ENCODE measurements at places on chromosomes 1 and 21.

DNA sequence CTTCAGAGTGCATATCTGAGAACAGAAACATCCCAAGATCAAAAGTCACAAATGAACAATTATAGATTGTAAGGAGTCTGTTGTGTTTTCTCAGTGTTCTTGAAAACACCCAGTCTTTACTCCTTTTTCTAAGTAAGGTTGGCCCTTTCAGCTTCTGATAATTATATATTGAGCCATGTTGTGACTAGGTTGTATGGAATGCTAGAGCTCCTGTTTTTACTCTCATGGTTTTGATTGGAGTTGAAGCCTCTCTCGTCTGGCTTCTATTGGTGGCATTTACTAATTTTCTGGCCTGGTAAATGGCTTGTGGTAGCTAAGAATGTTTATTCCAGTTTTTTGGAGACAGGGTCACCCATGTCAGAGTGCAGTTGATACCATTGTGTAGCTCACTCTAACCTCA is 84.7 kb downstream of the NDUFS5 start:
- DNase-seq: peak; percentile 83

- DNase-seq: peak; percentile 85
Measured at GRCh38 chr21:33971492-33972013, 55.9 kb upstream of the ATP5PO start.

DNA sequence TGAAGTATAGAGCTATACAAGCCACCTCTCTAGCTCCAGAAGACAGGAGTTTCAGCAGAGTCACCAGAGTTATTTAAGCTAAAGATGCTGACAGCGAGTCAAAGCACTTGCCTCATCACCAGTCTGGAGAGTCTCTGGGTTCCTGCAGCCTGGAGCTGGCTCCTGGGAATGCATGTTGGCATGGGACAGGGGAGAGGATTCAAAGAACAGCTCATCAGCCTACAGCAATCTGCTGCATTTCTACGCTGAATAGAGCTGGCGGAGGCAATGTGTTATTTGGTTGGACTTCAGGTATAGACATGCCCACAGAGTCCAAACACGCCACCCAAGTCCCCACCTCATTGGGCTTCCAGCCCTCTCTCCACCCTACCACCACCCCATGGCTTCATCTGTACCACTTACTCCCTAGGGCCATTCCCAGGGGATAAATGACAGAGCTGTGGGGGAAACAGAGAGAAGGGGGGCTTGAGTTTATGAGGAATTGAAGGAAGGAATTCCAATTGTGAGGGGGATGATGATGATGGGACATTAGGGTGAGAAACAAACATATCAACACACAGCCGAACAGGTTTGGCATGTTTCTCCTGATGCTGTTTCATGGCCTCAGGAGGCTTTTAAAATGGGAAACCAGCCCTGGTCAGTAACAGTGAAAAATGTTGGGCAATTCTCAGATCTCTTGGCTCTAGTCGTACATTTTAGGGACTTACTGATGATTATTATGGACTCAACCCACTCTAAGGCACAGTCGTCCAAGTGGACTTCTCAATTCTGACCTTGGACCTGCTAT is 58.4 kb downstream of the PLEKHA6 start:
- no peak for DNase-seq

GRCh38 chr1:247359559-247359958 is 27.9 kb upstream of the ZNF496 start:
- no peak for DNase-seq

GRCh38 chr21:36203603-36203889 is 46.9 kb downstream of the DOP1B start:
- DNase-seq: peak; percentile 83

DNA sequence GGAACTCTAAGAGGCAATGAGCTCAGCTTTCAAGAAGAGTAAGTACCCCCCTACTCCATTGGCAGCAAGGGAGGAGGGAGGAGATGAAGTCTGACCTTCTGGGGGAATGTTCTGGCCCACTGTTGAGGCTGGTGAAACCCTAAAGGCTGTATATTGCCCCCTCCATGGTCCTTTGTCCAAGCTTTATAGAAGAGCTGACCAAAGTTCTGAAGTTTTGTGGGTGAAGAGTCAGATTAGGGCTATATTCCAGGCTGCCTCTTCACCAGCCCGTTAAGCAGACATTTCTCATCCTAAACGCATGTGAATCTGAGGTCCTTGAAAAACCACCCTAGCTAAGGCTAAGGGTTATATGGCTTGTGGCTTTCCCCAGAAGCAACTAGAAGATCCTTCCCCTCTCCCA is 1.4 kb downstream of the C1orf94 start:
- no peak for DNase-seq

DNA sequence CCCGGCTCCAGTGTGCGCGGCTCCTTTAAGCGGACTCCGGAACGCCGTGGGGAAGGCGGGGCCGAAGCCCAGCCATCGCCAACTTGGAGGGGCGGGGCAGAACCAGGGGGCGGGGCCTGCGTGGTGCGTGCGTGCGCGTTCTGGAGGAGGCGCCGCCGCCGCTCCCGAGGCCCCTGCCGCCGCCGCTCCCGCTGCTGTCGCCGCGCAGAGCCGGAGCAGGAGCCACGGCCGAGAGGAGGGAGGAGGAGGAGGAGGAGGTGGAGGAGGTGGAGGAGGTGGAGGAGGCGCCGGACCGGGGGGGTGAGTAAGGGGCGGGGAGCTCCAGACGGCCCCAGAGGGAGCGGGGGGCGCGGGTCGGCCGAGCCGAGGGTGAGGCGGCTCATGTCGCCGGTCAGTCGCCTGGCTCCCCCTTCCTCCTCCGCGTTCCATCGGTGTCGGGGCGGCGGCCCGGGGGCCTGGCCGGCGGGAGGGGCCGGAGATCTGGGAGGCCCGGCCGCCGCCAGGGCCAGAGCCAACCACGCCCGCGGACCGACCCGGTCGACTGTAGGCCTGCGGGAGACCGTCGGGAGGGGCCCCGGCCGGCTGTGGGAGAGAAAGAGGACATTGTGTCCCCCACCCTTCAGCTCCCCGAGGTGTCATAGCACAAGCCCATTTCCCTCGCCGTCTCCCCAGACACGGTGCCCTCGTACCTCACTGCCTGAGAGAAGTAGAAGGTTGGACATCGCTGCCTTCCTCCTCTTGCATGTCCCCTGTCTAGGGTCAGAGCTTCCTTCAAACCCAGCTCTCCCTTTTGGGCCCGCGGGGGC is at the start of gene RAP1A:
RAP1A (plus strand) TSS at position 155 of the 806 bp plus-strand sequence. CDS start 71,572 bp downstream, outside the sequence.
- DNase-seq: peak; percentile 90

- DNase-seq: no peak
Measured at GRCh38 chr1:3061566-3061965, 7.4 kb upstream of the PRDM16 start.

GRCh38 chr1:159843459-159843858 is 16.8 kb downstream of the SLAMF8 start:
- no peak for DNase-seq
